Esophagus squamous epithelium (tissue), 5 donors: ENCODE measurements at places on chromosomes 11 and 22. TPM values are rescaled to one million over a fixed set of nuclear protein-coding genes. Genes with fewer than 3 reads are reported as not detected.

DNA sequence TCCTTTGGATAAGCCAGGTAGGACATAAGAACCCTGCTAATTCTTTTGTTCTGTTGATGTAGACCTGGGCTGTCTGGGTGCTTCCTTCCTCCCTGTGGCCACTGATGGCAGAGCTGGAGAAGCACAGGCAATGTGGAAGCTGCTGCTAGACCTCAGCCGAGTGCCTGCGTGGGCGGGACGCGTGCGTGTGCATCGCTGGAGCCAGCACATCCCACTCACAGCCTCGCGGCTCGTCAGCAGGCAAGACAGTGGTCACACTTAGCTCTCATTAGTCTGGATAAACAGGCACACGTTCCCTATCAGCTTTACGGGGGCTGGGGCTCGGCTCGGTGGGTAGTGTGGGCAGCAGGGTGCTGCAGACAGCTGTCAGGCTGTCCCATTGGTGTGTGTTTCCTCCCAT is 155.7 kb downstream of the GRIK4 start:
- H3K4me3 ChIP-seq: no peak overlapping the region
- H3K27me3 ChIP-seq: no peaks in the 10 kb centered on the region
- no peaks in the 10 kb centered on the region for H3K4me1 ChIP-seq
- no peaks in the 10 kb centered on the region for H3K36me3 ChIP-seq
- H3K27ac ChIP-seq: no peak overlapping the region

GRCh38 chr11:35792148-35792845 is 129.7 kb downstream of the TRIM44 start:
- H3K36me3 ChIP-seq: no peaks in the 10 kb centered on the region
- H3K4me1 ChIP-seq: peaks cover 5% of the 10 kb centered on the region
- no peak for DNase-seq
- no peak overlapping the region for H3K27ac ChIP-seq

The ADORA2A gene
- total RNA-seq: 1.0 TPM

The INS gene
- not detected for total RNA-seq

The TMEM191B gene
- 0.12 TPM for total RNA-seq
